Frontal cortex (tissue), 4 donors: ENCODE measurements at places on chromosomes 3 and 15. TPM values are rescaled to one million over a fixed set of nuclear protein-coding genes. Genes with fewer than 3 reads are reported as not detected.

- DNase-seq: no peak
Measured at GRCh38 chr15:59190291-59190690, 16.4 kb upstream of the LDHAL6B start.

- DNase-seq: no peak
Measured at GRCh38 chr3:23743141-23743784, 62.5 kb upstream of the UBE2E1 start.

- no peak for DNase-seq
Measured at GRCh38 chr3:110814170-110815007, 257.2 kb upstream of the NECTIN3 start.

Gene RPN1
- total RNA-seq: 246 TPM

DNA sequence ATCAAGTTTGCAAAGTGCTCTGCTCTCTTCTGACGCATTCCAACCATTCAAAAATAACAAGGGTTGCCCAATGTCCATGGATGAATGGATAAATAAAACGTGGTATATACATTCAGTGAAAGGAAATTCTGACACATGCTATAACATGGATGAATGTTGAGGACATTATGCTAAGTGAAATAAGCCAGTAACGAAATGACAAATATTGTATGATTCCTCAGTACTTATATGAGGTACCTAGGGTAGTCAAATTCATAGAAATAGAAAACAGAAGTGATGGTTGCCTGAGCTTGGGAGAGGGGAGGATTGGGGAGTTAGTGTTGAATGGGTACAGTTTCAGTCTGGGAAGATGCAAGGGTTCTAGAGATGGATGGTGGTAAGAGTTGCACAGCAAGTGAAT is 33.9 kb downstream of the SH3BP5 start:
- DNase-seq: no peak

DNA sequence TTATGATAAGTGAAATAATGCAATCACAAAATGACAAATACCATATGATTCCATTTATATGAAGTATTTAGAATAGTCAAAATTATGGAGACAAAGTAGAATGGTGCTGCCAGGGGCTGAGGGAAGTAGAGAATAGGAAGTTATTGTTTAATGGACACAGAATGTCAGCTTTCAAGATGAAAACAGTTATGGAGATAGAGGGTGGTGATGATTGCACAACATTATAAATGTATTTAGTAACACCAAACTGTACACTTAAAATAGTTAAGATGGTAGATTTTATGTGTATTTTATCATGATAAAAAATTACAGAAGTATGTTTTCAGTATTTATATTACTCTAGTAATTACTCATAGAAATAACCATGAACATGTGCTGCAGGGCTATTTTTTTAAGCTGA is 100.8 kb upstream of the AZI2 start:
- no peak for DNase-seq
